ENCODE measurements at places on chromosomes 16 and 17.

DNA sequence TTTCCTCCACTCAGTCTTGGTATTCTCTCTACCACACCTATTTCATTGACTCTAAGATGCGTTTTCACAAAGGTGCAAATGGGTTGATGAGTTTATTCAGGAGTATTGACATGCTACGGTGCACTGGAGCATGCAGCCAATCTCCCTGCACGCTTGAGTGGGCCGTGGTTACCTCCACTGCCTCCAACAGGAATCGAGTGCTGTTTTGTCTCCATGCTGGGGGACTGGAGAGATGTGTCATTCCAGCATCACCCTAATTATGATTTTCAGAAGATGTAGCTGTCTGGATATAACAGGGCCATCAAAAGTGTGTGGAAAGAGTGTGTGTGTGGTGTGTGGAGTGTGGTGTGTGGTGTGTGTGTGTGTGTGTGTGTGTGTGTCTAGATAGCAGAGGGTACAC is 351.6 kb upstream of the ZFHX3 start:
- no peak for DNase-seq

GRCh38 chr16:57530104-57530521 is 6.3 kb downstream of the CCDC102A start:
- DNase-seq: peak; percentile 50

- DNase-seq: no peak
These were observed 30.0 kb downstream of the GINS2 start for GRCh38 chr16:85658504-85659326.

DNA sequence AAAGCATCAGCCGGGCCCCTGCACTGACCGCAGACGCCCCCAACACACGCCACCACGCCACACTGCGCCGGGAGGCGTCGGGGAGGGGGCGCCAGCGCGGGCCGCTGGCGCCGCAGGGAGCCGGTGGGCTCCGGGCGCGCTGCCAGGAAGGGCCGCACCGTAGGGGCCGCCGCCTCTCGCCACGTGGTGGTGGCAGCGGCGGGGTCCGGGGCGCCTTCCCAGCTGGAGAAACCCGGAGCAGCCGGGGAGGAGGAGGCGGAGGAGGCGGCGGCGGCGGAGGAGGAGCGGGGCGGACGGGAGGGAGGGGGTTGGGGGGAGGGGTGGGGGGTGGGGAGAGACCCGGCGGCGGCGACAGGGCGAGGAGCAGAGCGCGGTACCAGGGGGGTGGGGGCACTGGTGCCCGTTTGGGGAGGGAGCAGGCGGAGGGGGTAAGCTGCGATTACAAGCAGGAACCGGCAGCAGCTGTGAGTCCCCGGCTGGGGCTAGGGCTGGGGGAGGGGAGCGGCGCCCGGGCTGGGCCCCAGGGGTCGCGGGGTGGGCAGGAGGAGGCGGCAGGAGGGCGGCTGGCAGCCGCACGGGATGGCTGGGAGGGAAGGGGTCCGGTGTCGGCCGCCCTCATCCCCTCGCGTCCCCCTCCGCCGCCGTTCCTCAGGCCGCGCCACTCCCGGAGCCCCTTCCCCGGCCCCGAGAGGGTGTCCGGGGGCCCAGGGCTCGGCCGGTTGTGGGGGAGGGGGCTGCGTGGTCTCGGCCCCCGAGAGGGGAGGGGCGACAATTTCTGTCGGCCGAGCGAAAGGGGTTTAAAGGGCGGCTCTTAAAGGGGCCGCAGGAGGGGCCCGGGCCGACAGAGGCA is at the start of gene TBKBP1:
Gene TBKBP1 (plus strand): TSS at position 431 of the 850 bp plus-strand sequence. CDS start 1,952 bp downstream, outside the sequence.
- no peak for DNase-seq

DNA sequence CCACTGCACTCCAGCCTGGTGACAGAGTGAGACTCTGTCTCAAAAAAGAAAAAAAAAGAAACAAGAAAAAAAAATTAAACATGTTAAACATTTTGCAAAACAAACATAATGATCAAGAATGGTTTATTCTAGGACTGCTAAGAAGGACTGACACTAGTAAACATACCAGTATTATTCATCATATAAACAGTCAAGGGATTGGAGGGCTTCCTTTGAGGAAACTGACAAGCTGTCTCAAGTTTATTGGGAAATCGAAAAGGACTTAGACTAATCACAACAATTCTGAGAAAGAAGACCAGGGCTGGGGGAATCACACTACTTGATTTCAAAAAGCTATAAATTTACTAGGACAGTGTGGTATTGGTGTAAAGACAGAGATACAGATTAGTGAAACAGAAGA is 75.5 kb downstream of the MYH10 start:
- no peak for DNase-seq

DNA sequence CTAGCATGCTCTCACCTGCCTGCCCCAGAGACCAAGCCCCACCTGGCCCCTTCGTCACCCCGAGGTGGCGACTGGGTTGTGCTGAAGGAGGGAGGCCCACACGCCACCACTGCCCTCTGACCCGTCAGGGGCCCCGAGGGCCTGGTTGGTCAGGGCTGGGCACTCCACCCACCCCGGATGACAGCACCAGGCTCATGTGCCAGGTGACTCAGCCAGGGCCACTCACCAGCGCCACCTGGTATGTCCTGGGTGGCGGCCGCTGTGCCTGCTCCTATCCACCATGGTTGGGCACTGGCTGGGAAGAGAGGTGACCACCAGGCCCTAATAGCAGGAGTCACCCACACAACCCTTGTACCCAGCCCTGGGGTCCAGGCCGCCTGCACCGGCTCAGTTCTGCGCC is 68.9 kb downstream of the JPH3 start:
- no peak for DNase-seq

DNA sequence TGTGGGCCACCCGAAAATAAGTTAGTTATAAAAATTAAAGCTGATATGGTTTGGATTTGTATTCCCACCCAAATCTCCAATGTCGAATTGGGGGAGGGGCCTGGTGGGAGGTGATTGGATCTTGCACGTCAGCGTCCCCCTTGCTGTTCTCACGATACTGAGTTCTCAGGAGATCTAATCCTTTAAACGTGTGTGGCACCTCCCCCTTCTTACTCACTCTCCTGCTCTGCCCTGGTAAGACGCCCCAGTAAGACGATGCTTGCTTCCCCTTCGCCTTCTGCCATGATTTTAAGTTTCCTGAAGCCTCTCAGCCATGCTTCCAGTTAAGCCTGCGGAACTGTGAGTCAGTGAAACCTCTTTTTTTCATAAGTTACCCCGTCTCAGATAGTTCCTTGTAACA is 35.4 kb downstream of the SYCE1L start:
- DNase-seq: no peak

DNA sequence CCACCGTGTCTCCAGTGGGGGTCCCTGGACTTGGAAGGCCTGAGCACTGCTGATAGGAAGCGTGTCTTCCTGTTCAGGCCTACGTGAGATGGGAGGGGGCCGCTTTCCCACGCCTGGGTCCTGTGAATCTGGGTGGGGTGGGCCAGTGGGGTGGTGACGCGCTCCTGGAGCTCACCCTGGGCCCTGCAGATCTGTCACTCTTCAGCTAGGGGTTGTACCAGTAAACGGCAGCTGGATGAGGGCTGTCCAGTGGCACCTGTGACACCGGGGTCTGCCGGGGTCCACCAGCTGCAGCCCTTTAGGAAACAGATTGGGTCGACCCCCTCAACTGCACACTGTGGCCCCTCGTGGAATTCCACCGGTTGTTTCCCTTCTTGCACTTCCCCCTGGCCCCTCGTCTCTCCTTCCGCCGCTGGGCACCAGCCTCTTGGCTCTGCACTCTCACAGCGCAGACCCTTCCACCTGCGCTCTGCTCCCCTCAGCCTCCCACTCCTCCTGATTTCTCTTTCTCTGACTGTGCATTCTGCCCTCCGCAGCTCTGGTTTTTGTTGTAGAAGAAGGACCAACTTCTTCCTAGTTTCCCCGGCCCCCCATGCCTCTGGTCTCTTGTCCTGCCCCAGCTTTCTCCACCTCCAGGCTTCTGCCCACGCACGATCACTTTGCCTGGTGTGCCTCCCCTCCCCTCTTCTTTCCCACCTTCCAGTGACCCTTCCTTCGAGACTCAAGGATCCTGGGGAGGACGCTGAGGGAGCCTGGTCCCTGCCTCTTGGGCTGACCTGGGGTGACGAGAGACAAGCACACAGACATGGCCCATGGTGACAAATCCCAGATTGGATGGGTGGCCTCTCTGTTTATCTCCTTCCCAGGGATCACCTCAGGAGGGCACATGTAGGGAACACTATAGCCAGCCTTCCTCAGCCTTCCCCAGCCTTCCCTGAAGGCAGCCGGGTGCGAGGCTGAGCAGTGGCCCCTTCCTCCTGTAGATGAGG is 4.8 kb downstream of the MRC2 start:
- no peak for DNase-seq

DNA sequence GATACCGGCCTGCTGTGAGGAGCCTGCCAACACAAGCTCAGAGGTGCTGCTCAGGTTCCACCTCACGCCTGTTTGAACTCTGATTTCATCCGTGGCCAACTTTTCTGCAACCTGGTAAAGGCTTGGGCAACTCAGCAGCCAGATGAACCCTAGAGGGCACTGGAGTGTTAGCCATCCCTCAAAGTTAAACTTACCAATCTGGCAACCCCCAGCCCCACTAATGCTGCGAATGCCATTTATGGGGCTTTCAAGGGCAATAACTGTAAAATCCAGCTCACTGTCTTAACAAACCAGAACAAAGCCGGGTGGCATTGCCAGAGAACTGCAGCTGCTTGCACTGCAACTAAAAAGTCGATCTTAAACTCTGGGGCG is 105.5 kb downstream of the AXIN2 start:
- no peak for DNase-seq

- no peak for DNase-seq
These were observed 4.7 kb upstream of the OR1E2 start for GRCh38 chr17:3438368-3438767.

GRCh38 chr16:6209355-6209930 is 1111.8 kb upstream of the EEF2KMT start:
- no peak for DNase-seq

DNA sequence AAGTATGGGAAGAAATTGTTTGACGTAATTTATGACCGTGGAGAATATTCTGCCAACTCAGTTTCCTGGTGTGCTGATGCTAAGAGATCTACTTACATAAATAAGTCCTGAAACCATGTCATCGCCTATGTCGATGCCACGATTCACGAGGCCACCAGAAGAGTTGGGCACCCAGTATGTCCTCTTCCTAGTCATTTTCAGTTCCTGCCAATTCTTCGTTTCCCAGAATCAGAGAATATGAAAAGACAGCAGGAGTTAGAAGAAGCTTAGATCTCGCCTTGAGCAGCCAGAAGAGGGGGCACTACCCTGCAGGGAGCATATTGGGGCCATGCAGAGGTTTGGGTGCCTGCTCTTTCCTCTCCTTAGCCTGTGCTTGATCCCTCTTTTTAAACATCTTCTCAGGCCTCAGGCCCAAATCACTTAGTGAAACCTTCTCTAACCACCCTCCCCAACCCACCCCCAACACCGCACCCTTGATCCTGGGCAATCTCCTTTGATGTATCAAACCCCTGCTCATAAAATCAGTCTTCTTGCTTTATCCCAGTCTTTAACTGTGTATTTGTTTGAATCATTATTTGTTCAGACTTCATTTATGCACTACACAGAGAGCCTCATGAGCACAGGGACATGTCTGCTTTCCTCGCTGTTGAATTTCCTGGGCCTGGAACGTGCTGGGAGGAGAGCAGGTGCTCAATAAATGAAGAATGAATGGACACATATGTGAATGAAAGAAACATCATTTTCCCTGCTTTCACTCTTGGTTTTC is 12.2 kb upstream of the LONP2 start:
- no peak for DNase-seq

DNA sequence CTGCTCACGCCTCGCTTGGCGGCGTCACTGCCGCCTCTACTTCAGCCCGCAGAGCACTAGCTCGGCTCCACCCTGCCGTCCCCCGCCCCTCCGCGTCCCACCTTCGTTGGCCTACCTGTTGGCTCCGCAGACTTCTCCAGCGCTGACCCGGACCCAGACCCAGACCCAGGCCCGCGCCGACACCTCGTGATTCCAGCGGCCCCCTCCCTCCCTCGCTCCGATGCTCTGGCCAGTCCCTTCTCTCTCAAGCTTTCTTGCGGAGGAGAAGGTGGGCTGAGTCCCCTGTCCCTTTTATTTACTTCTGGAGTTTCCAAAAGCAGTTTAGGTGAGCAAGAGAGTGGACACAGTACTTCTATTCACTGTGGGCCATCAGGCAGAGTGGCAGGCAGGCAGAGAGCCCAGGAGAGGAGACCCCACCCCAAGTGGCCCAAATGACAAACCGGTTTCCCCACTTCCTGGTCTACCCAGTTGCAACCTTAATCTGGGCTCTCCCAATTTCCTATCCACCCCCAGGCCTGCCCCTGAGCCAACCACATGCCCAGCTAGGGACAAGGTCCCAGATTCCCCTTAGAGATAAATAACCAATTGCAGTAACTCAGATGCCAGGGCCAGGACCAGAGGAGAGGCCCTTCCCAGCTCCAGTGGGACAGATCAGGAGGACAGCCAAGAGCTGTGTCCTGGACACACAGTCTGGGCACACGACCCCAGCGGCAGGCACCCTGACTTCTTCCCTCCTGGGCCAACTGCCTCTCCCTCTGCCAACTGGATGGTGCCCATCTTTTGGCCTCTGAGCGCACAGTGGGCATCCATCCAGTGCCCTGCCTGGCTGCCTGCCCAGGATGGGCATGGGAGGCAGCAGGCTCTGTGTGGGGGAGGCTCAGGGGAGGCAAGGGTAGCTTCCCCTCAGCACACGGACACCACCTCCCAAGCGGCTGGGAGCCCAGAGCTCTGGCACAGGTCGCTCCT is 1.2 kb upstream of the SRCIN1 start:
- DNase-seq: no peak

DNA sequence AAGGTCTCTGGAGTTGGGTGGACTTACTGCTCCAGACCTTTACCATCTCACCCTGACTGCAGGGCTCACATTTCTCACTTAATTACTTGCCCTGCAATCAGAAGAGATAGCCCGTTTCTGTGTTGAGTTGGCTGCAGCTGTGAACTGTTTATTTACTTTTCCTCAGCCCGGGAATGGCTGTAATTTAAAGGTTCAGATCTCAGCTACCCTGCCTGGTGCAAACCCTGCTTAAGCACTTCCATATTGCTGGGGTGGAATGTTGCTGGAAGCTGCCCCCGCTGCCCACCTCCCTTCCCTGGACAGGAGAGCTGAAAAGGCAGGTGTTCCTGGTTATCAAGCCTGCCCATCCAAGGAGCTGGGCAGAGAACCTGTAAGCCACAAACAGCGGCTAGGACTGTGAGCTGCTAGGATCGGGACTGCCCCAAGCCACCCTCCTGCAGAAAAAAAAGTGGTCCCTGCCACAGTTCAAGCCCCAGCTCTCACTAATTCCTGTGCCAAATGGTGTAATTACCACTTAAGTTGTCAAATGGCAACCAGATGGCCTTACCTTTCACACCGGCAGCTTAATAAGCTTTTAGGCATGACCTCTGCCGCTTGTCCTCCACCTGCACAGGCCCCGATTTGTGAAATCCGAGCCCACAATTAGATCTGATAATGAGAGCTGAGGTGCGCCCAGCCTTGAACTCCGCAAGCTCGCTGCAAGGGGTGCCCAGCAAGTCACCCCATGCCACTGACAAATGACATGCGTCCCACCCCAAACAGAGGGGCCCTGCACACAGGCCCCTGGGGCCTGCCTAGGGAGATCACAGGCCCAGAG is 269.8 kb downstream of the C16orf95 start:
- no peak for DNase-seq
